ENCODE measurements at places on chromosomes 4 and X. TPM values are rescaled to one million over a fixed set of nuclear protein-coding genes. Genes with fewer than 3 reads are reported as not detected.

The POF1B gene
- not detected for total RNA-seq

The TCEAL9 gene
- total RNA-seq: 93.6 TPM

The MID2 gene
- total RNA-seq: 7.3 TPM

The CLNK gene
- total RNA-seq: not detected

The MAGEA8 gene
- not detected for total RNA-seq

The SPON2 gene
- 0.29 TPM for total RNA-seq
